ENCODE measurements at places on chromosomes 7 and 10.

- no peak for DNase-seq
Measured at GRCh38 chr7:2025188-2025587, 207.6 kb downstream of the MAD1L1 start.

DNA sequence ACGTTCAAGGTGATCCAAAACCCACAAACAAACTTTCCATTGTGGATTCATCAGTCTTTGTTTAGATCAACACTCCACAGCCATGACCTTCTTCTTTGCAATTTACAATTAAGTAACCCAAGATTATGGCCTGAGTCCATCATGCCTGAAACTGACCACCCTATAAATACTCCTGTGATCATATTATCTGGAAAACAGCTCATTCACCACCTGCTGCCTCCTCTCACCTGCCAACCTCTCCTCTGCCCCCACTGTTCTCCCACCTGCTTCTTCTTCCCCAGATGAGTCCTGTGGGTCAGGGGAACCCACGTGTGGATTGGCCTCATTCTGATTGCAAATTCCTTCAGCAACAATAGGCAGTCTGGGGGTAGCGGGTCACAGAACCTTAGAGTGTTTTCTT, 81.4 kb downstream of the ABLIM1 start:
- no peak for DNase-seq

GRCh38 chr7:73741600-73741999, 3.0 kb upstream of the ABHD11 start:
- DNase-seq = no peak

- DNase-seq = no peak
Measured at GRCh38 chr7:42426163-42426562, 189.2 kb upstream of the GLI3 start.

- no peak for DNase-seq
Measured at GRCh38 chr10:21122907-21123306, 225.8 kb upstream of the NEBL start.

DNA sequence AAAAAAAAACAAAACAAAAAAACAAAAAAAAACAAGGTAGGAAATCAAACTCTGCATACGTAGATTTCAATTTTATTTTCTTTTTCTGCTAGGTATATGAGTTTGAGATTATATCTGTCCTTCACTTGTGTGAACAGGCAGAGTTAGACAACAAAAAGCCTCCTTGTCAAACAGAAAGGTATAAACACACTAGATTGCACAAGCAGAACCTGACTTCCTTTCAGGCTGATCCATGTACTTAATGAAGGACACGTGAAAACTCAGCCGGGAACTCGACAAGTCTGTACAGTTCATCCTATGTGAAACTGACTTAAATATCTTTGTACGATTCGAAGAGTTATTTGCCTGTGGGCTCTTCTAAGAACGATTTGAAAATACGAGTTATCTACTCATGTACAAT, 254.1 kb downstream of the ARL4A start:
- no peak for DNase-seq

DNA sequence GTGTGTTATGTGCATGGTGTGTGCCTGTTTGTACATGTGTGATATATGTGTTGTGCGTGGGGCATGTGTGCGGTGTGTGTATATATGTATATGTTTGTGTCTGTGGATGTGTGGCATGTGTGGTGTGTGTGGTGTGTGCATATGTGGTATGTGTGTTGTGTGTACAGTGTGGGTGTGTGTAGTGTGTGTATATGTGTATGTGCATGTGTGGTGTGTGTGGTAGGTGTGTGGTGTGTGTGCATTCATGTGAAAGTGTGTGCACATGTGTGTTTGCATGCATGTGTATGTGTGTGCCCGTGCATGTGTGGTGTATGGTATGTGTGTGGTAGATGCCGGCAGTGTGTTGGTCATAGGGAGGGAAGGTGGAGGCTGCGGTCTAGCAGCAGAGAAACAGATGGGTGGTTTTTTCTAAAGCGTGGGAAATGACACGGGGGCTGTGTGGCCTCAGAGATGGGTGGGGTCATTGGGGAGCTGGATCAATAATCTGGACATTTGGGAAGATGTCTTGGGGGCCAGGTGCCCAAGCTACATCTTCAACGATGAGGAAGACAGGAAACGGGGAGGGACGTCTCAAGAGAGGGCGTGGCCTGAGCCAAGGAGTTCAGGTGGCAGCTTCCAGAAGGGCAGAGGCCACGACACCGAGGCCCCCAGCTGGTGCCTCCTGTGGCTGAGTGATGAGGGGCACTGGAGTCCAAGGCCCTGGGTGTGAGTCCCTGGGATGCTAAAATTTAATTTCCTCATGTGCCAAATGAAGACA, 481.3 kb downstream of the DNAJB6 start:
- DNase-seq = no peak

DNA sequence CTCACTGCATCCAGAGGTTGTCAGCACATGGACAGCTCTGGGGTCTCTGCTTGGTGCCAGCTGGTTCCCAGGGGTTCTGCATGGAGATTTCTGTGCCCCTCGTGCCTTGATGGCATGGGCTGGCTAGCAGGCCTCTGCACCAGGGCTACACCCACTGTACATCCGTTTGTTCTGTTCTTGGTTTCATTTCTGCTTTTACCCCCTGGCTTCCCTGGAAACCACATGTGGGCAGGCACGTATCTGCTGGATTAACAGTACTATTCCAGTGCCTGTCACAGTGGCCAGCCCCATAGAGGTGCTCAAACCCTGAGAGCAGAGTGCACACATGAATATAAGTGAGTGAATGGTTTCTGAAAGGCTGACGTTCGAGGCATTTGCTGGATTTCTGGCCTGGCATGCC, 207.2 kb upstream of the GPR26 start:
- DNase-seq = no peak

DNA sequence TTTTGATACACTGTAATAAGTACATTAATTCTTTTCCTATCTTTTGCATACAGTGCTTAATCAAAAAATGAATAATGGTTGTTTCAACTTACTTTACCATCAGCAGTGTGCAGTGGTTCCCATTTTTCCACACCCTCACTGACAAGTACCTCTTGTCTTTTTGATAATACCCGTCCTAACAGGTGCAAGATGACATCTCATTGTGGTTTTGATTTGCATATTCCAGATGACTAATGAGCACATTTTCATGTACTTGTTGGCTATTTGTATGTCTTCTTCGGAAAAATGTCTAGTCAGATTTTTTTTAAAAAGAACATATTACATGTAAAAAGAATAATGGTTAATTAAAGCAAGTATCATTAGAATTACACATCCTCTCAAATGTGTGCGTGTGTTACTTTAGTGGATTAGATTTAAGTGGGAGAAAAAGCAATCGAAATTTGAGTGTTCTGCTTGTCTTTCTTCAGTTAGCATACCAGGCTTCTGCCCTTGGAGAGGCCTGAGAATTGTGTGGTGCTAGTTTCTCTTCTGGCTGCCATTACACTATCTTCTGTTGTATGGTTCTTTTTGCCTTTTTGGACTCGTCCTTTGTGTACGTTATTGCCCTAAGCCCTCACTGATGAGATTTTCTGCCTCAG, 291.2 kb downstream of the AUTS2 start:
- DNase-seq = no peak
